ENCODE measurements at places on chromosomes 4 and X. TPM values are rescaled to one million over a fixed set of nuclear protein-coding genes. Genes with fewer than 3 reads are reported as not detected.

DNA sequence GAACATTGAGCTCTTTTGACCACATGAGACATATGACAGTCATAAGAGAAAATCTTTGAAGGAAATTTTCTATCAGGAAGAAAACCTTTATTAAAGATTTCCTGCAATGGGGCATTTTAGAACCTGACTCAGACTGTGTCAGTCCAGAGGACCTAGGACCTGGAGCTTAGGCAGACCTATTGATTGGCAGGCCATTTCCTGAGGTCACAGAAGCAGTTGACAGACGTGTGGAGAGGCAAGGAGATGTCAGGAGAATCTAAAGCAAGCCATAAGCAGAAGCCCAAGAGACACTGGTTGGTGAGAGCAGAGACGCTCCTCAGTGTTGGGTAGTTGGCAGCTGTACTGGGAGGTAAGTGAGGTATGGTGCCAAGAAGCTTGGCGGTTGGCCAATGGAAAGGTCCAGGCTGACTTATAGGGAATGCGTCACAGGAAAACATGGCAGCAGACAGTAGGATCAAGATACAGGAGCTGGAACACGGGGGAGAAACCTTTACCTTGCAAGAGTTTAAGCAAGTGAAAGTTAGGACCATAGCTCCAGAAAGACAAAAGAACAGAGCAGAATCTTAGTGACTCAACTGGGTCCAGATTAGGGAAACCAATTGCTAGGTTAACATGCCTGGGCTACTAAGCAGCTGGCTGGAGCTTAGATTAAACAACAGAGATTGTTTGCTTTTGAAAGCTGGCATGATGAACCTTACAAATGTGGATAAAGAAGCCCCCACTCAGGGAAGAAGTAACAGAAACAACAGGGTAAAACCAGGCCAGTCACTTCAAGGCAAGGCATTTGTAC lies 18.6 kb downstream of the PALLD start:
- H3K4me1 ChIP-seq = peaks cover 4% of the 10 kb centered on the region
- no peak overlapping the region for H3K4me3 ChIP-seq
- H3K27ac ChIP-seq = no peak overlapping the region
- H3K27me3 ChIP-seq = no peaks in the 10 kb centered on the region
- H3K36me3 ChIP-seq = no peaks in the 10 kb centered on the region
- no peak for DNase-seq

DNA sequence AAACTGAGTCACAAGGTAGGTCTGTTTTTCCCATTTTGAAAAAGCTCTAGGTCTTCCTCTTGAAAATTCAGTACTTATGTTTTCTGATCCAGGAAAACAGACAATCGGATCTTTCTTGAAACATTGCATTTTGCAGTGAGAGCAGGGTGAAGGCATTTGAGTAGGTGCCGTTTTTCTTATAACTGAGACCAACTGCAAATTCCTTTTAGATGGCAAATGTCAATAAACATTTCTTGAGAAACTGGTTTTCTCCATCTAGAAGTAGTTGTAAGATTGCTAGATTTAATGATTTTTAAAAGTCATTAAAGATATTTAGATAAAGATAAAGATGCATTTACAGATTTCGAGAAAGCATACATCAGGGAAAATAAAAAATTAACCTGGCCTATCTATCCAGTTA lies 92.4 kb downstream of the PHOX2B start:
- no peaks in the 10 kb centered on the region for H3K27me3 ChIP-seq
- H3K36me3 ChIP-seq = peaks cover 4% of the 10 kb centered on the region
- no peak overlapping the region for H3K4me3 ChIP-seq
- H3K27ac ChIP-seq = no peak overlapping the region
- peaks cover 8% of the 10 kb centered on the region for H3K4me1 ChIP-seq

DNA sequence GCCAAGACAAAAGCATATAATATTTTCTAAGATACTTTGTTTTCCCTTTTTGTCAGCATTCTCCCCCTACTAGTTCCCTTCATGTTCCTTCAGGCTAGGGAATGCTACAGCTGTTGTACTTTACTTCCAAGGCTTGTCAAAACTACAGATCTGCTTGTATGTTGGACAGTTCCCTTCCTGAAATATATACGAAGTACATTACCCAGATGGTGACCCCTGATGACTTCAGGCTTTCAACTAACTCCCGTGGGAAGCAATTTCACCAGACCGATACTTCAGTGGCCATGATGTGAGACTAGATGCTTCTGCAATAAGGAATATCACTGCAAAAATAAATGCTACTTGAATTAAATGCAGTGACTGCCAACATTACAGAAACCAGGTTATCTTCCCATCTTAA lies 332.8 kb downstream of the SH2D1A start:
- H3K27ac ChIP-seq = no peak overlapping the region
- no peaks in the 10 kb centered on the region for H3K36me3 ChIP-seq
- H3K27me3 ChIP-seq = no peaks in the 10 kb centered on the region
- no peak overlapping the region for H3K4me3 ChIP-seq
- no peak for DNase-seq

GRCh38 chrX:41449131-41449530 lies 2.0 kb downstream of the NYX start:
- no peaks in the 10 kb centered on the region for H3K27me3 ChIP-seq
- no peaks in the 10 kb centered on the region for H3K36me3 ChIP-seq
- H3K4me1 ChIP-seq = peaks cover 18% of the 10 kb centered on the region
- no peak for DNase-seq

DNA sequence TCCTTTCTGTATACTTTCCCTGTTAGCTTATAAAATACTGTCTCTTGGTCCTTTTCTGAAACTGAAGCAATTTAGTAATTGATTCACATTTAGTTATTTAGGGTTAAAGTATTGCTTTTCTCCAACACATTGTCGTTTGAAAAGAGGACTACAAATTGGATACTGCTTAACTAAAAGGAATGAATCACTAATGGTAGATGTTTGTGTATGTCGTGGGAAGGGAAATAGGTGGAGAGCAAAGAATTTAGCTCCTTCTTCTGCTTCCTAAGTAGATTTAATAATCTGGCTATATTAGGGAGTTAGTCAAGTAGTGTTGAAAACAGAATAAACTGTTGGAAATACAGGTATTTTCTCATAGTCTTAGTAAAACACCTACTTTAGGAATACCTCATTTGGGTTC lies 27.9 kb downstream of the SLAIN2 start:
- no peaks in the 10 kb centered on the region for H3K27me3 ChIP-seq
- H3K4me1 ChIP-seq = peaks cover 32% of the 10 kb centered on the region
- H3K36me3 ChIP-seq = no peaks in the 10 kb centered on the region
- no peak overlapping the region for H3K4me3 ChIP-seq
- no peak for DNase-seq

DNA sequence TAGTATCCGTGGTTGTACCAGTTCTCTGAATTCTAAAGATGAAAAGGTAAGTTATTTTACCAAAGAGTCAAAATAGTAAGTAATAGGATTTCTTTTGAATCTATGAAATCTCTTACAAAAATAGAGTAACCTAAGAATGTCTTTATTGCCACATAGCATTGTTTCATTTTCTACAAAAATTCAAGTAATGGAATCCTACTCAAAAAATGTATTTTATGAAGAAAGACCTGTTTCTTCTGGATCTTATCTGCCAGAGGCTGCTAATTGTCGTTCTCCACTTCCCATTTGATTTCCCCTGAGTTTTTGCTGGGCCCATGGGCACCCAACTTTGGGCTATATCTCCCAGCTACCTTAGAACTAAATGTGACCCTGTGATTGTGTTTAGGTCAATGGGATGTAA lies 3.2 kb upstream of the OTUD4 start:
- no peaks in the 10 kb centered on the region for H3K27me3 ChIP-seq
- peaks cover 9% of the 10 kb centered on the region for H3K4me1 ChIP-seq
- H3K27ac ChIP-seq = no peak overlapping the region
- DNase-seq = no peak
- H3K4me3 ChIP-seq = no peak overlapping the region

- no peaks in the 10 kb centered on the region for H3K36me3 ChIP-seq
- no peaks in the 10 kb centered on the region for H3K27me3 ChIP-seq
- H3K4me1 ChIP-seq = no peaks in the 10 kb centered on the region
- no peak for DNase-seq
- no peak overlapping the region for H3K4me3 ChIP-seq
Observed at GRCh38 chrX:136658151-136658550, 10.2 kb downstream of the CD40LG start.

DNA sequence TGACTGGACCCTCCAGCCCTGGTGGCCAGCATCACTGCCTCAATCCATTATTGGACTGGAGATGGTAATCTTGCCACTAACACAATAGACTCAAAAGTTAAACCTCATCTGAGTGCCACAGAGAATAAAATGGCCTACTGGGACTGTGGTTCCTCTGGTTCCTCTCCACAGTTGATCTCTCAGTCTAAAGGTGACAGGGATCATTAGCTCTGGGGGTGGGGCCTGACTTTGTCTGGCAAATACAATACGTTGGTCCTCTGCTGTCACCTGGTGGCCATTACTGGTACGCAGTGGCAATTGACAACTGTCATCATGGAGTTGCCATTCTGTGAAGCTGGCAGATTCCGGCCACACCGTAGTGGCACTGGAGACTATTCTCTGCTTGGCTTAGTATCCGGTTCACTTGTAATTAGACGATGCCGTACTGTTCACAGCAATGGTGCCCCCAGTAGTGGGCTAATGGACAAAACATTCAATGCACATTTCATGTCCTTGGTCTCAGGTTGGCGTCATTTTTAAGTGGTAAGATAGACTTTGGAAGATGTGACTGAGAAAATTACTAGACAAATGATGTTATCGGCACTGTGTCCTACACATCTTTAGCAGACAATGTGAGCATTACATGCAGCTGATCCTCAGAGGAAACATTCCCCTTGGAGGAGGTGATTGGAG lies 6.7 kb downstream of the FGFBP2 start:
- H3K27ac ChIP-seq = no peak overlapping the region
- H3K4me1 ChIP-seq = no peaks in the 10 kb centered on the region
- H3K36me3 ChIP-seq = no peaks in the 10 kb centered on the region
- H3K27me3 ChIP-seq = no peaks in the 10 kb centered on the region

DNA sequence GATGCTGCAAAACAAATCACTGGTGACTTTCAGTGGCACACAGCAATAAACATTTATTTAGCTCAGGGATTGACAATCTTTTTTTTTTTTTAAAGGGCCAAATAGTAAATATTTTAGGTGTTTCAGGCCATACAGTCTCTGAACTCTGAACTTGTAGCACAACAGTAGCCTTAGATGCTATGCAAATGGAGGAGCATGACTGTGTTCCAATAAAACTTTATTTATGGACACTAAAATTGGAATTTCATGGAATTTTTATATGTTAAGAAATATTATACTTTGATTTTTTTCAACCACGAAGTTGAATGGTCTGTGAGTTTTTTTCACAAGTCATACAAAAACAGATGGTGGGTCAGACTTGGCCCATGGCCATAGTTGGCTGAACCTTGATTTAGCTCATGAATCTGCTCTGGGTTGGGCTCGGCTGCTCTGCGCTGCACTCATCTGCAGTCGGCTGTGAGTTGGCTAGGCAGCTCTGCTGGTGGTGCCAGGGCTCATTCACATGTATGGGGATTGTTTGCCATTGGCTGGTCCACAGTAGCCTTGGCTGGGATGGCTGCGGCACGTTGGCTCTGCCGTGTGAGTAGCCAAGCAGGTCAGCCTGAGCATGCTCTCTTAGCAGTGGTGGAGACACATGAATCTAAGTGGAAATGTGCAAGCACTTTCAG lies 231.7 kb upstream of the PGRMC2 start:
- H3K27ac ChIP-seq = no peak overlapping the region
- DNase-seq = no peak
- no peaks in the 10 kb centered on the region for H3K27me3 ChIP-seq
- peaks cover 23% of the 10 kb centered on the region for H3K4me1 ChIP-seq
- H3K4me3 ChIP-seq = no peak overlapping the region

DNA sequence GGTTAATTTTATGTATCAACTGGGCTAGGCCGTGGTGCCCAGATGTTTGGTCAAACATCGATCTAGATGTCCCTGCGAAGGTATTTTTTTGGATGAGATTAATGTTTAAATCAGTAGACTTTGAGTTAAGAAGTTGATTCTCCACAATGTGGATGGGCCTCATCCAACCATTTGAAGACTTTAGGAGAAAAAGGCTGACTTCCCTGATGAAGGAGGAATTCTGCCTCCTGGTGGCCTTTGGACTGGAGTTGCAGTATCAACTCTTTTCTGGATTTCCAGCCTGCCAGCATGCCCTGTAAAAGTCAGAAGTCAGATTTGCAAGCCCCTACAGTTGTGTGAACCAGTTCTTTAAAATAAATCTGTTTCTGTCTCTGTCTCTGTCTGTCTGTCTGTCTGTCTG lies 91.4 kb downstream of the STK32B start:
- DNase-seq = peak; percentile 39
- H3K36me3 ChIP-seq = no peaks in the 10 kb centered on the region
- H3K4me1 ChIP-seq = no peaks in the 10 kb centered on the region
- no peak overlapping the region for H3K27ac ChIP-seq
- H3K27me3 ChIP-seq = no peaks in the 10 kb centered on the region

The CFP gene
- 12.9 TPM for total RNA-seq

DNA sequence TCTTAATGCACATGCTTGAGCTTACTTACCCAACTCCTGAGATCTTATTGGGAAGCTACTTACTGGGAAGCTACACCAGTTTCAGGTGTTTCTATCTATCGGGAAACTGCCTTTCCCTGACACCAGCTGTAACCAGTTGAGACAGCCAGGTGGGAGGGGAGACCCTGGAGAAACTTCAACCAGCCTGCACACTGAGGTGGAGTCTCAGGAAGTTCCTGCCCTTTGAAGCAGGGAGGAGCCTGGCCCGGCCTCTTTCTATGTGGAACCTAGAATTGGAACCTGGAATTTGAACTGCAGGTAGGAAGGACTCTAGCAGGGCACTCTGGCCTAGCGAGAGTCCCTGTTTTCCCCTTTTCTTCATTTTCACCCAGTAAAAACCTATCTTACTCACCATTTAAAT lies 425.8 kb upstream of the PABPC4L start:
- no peaks in the 10 kb centered on the region for H3K27me3 ChIP-seq
- peaks cover 8% of the 10 kb centered on the region for H3K4me1 ChIP-seq

The GPRIN3 gene
- 2.8 TPM for total RNA-seq

The RHOXF2B gene
- not detected for total RNA-seq

DNA sequence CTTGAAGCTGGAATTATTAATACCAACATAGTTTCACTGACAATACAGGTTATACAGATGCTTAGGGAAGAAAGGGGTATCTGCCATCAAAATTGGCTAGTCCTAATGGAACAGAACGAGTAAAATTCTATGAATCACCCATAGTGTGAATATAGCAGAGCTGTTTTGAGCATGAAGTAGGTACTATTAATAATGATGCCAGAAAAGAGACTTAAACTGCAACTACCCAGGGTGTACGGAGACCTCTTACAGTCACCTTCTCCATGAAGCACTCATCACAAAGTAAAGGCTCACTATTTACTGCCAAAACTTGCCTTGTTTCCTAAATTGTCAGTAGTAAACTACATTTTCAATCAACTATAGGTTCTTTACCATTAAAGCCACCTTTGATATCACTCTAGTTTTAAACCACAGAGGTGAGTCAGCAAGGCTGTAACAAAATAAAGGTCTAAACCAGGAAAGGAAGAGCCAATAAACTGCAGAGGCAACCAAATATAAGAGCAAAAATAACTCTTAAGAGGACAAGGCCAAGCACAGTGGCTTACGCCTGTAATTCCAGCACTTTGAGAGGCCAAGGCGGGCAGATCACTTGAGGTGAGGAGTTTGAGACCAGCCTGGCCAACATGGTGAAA lies 114.4 kb downstream of the FRYL start:
- no peaks in the 10 kb centered on the region for H3K27me3 ChIP-seq
- H3K4me1 ChIP-seq = peaks cover 10% of the 10 kb centered on the region
- no peak for DNase-seq
- no peak overlapping the region for H3K4me3 ChIP-seq
- H3K27ac ChIP-seq = no peak overlapping the region
